ENCODE measurements at places on chromosomes 13 and 19. TPM values are rescaled to one million over a fixed set of nuclear protein-coding genes. Genes with fewer than 3 reads are reported as not detected.

DCLK1 gene
- total RNA-seq: not detected

KCNK6 gene
- 3.6 TPM for total RNA-seq

ZSCAN1 gene
- total RNA-seq: not detected

DNA sequence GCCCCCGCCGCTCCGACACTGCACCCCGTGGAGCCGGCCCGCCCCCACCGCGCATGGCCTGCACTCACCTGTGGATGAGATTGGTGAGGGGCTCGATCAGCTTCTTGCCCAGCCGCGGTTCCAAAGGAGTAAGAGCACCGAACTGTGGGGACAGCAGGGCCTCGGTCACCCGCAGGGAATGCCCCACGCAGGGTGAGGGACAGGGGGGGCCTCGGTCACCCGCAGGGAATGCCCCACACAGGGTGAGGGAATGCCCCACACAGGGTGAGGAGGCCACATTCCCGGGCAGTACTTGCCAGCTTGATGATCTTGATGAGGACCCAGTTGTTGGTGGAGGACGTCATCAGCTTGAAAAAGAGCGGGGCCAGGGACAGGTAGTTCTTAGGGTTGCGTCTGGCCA is 22.3 kb downstream of the AP3D1 start:
- no peak for DNase-seq

DNA sequence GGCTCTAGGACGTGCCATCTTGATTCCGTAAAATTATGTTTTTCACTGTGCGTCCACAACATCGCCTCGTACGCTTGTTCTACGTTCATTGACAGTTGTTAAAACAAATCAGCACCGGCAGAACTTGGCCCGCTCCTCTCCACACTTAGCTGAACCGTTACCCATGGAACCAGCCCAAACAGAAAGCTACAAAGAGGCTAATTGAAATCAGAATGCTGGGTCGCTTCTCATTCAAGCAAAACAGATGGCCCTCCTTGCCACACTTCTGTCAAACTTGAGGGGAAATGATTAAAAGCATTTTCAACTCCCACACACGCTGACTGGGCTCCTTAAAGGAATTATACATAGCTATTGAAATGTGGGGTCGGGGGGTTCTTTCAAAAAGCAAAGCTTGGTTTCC is 71.6 kb downstream of the TM9SF2 start:
- DNase-seq: no peak

DNA sequence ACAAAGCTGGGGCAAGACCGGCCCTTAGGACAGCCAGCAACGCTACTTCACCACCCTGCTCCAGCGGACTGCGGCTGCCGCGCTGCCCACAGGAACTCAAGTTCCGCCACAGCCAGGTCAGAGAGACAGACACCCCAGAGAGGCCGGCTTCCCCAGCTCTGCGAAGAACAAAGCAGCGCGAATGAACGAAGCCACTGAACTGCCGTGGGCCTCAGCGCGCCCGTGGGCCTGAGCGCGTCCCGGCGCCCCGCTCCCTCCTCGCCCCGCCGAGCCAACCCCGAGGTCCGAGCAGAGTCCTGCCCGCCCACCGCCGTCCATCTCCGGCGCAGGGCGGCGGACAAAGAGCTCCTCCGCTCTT is 158.4 kb downstream of the RNF17 start:
- peak; percentile 1 for DNase-seq

NRTN gene
- 5.4 TPM for total RNA-seq

- no peak for DNase-seq
Measured at GRCh38 chr13:41780715-41781706, 179.9 kb downstream of the VWA8 start.

DNA sequence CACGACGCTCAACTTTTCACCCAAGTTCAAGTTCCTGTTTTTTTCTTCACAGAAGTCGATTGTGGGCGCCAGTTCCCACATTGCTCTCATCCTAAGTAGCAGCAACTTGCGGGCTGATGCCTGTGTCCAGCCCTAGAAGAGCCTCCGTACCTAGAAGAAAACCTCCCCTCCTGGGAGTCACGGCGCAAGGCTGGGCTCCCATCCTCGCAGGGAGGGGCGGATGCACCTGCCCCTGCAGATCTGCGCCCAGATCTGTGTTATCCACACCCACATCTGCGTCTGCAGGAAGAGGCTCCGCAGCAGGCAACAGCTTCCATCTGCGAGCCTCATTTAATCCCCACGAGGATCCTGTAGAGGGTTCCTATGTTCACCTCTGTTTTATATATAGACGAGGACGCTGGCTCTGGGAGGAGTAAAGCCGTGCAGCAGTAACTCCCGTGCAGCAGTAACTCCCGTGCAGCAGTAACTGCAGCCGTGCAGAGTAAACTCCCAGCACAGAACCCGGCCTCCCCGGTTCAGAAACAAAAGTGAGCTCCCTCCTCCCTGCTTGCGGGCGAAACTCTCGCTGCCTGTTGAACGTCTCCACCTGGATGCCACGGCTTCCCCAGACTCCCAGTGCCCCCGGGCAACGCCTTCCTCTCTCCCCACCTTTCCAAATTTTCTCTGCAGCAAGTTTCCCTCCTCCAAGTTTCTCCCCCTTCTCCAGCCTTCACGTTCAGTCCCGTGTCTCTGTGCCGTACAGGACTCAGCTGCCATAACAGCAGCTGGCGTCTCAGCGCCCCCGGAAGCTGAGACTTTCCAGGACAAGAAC is 23.5 kb upstream of the LAIR1 start:
- peak; percentile 31 for DNase-seq

PSG5 gene
- total RNA-seq: not detected

GRCh38 chr19:18322318-18322758 is 538 bp downstream of the LSM4 start:
- peak; percentile 57 for DNase-seq

FCGBP gene
- 5.3 TPM for total RNA-seq

CD22 gene
- 5.9 TPM for total RNA-seq

DNA sequence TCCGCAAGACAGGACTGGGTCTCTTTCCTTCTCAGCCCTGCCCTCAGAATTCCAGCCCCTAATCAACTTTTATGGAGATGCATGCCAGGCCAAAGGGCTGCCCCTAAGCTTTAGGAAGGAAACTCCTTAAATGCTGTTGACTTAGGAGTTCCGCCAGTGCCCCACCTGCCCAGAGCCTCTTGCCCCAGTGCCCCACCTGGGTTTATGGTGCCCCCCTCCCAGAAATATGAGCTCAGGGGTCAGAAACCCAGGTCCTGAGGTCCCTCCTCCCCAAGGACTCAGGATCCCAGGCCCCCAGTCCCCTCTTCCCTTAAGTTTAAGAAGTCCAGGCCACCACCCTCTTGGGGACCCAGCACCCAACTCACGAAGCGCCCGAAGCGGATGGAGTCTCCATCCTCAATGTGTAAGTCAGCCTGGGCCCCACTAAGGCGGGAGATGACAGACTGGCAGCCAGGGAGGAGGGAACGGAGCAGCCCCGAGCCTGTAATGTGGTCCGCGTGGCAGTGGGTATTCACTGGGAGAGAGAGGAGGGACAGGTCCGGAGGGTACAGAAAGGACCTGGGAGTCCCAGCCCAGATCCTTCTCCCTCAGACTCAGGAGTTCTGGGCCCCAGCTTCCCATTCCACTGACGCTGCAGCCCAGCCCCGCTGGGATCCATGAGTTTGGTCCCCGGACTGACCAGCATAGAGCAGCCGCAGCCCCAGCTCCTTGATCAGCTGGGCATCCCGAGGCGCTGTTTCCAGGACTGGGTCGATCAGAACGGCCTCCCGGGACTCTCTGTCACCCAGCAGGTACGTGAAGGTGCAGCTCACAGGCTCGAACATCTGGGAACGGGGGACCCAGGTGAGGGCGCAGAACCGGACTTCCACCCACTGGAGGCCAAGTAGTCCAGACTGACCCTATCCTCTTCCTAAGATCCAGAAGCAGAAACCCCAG is 897 bp downstream of the ETHE1 start:
- DNase-seq: peak; percentile 48
